ENCODE measurements at places on chromosomes 5 and 9.

DNA sequence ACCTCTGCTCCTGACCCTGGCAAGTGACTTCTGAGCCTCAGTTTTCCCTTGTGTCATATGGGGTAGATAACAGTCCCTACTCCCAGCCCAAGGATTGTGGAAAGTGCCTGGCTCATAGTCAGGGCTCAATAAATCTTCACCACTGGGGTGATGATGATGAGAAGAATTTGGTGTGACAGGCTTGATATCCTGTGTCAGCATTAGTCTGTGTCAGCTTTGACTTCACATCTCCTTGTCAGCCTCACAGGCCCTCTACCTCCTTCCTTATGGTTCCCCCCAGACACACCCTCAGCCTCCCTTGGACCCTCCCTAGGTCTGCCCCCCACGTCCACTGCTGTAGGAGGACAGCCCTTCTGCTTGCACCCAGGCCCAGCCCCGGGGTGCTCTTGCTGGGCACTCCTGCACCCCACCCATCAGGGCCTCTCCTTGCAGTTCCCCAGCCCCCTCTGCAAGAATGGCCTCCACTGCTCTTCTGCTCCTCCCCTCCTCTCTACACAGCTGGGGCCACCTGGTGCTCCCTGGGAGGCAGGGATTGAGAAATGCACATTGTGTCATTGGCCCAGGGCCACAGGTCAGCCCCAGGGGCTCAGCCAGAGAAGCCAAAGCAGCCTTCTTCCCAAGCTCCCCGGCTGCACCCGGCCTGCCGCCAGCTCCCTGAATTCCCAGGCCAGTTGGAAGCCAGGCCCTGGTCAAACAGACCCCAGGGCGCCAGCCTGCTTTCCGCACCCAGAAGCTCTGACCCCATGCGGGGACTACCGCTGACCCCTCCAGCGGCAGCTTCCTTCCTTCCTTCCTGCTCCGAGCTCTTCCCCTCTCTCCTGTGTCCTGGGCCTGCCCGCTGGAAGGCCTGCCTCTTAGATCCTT, 7.7 kb downstream of the FGFR4 start:
- DNase-seq, result no peak

DNA sequence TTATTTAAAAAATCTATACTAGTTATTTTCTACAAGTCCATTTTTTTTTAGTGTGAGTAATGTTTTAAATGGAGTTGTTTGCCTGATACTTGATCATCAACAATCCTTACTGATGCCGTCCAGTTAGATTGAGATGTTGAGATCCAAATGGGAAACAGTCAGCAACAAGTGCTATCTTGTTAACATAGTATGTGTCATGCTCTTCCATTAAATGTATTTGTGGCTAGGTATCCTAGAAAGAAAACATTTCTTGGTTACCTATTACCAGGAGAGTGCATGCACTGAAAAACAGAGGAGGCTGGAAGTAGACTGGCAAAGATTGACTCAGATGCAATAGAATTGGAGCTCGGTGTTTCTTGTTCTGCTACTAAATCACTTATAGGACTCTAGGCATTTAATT, 123.4 kb upstream of the MAN2A1 start:
- DNase-seq, result no peak

DNA sequence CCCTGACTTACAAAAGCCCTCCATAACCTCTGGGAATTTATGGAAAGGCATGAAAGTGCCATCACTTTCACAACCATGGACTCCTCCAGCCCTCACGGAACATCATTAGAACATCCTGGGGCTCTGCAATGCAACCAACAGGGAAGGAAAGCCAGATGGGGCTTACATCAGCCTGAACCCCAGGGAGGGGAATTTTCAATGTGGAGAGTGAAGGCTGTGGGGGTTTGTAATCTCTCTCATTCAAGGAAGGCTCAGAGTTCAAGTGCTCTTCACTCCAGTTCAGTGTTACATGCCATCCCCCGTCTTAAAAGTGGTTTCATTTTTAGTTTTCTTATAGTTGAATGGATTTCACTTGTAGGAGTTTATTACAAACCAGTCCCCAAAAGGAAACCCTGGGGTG, 5.7 kb downstream of the SPRY4 start:
- no peak for DNase-seq

GRCh38 chr9:130927995-130928900, 10.8 kb downstream of the FIBCD1 start:
- DNase-seq, result no peak

DNA sequence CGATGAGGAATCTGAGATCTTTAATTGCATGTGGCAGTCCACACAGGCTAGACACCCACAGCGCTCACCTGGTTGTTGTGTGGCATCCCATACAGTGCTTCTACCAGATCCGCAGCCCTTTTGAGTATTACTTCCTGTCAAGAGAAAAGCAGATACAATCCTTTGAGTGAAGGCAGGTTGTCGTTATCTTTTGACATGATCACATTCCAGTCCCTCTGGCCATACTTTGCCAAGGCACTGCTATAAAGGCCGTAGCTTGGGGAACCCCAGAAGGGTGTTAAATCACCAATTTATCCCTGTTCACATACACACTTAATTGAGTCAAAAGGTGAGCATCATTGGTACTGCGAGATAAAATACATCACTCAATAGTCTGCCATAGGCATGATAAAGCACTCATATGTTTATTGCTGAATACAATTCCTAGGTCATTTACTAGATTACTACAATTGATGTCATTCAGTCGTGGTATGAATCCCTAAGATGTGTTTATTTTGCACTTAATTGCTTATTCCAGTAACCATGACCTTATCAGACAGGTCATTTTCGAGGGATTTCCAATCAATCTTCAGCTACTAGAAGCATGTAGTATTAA, 385.6 kb downstream of the EBF1 start:
- no peak for DNase-seq

DNA sequence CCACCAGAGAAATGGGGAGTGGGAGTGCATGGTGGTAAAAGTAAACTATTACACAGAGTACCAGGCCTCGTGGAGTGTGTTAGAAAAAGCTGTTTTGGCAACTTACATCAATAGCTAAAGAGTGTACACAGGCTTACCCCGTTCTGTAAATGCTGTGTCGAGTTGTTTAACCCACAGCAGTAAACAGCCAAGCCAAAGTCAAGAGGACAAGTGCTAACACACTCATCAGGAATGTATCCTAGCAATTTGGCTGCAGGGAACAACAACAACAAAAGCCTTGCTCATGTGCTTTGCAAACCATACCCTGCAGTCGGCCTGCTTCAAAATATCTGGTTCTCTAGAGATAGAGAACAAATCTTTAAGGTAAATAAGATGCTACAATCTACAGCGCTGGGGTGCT, 15.9 kb downstream of the DAP start:
- no peak for DNase-seq

- no peak for DNase-seq
These were observed 51.2 kb upstream of the TNFAIP8 start for GRCh38 chr5:119304439-119305211.
